ENCODE measurements at places on chromosomes 3 and 15.
A peak's percentile ranks its signal among the peaks of the same experiment; 100 is the strongest.

- DNase-seq = no peak
Observed at GRCh38 chr3:158355623-158356588, 215.1 kb upstream of the MLF1 start.

DNA sequence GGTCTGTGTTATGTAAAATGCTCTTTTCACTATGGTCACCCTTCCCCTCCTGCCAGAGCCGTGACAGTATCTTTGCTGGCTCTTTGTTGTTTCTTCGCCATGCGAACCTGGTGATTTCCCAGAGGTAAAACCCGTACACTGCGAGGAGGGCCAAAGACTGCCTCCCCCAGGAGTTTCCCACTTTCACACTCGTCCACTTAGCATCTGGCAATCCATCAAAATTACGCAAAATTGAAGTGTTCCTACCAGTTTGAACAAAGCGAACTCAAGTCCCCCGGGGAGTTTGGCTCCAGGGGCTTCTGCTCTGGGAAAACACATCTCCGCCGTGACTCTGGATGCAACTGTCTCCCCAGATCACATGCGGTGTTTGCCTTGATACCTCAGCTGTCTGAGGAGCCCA, 239.9 kb downstream of the FAM43A start:
- DNase-seq = no peak

DNA sequence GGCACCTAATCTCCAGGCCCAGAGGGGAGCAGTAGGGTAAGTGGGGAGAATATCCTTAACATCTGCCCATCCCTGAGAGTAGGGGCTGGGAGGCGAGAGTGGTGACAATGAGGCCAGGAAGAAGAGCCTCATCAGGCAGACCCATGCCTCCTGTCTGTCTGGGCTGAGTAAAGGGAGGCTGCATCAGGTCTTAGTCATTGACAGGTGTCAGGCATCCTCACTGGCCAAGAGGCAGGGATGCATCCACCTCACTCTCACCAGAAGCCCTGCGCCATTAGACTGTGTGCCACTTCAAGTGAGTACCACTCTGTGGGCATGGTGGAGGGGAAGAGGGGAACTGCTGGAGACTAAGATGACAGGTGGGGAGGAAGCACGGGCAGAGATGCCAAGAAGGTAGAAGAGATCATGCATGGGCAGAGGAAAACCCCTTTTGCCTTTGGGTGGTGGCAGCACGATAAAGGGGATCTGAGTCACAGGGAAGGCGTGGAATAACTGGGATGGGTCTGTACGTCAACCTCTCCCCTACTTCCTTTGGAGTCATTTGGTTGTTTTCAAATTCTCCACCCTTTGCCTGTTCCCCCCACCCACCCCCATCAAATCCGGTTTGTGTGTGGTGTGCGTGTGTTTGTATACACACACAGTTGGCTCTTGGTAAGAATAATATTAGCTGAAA, 14.1 kb downstream of the ANAPC13 start:
- no peak for DNase-seq

DNA sequence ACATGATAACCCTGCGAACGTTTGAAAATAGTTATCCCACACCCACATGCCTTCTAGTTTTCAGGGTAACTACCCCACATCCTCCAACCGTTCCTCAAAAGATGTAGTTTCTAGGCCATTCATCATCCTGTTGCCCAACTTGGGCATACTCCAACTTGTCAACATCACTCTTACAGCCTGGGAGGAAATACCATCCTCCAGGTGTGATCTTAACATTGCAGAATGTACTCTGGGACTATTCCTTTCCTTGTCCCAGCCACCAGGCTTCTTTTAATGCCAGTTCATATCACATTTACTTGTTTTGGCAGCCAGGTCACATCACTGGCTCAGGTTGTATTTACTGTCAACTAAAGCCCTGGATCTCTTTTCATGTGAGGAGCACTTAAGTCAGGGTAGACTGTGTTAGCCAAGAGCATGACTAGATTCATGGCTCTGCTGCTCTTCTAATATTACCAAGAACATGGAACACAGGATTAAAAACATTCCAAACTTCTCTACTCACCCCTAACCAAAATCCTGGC, 4.0 kb upstream of the DENND6A start:
- DNase-seq = no peak

- DNase-seq = no peak
Observed at GRCh38 chr3:122301063-122301462, 24.0 kb upstream of the CSTA start.

GRCh38 chr3:167287308-167287707, 92.8 kb downstream of the ZBBX start:
- DNase-seq = no peak

DNA sequence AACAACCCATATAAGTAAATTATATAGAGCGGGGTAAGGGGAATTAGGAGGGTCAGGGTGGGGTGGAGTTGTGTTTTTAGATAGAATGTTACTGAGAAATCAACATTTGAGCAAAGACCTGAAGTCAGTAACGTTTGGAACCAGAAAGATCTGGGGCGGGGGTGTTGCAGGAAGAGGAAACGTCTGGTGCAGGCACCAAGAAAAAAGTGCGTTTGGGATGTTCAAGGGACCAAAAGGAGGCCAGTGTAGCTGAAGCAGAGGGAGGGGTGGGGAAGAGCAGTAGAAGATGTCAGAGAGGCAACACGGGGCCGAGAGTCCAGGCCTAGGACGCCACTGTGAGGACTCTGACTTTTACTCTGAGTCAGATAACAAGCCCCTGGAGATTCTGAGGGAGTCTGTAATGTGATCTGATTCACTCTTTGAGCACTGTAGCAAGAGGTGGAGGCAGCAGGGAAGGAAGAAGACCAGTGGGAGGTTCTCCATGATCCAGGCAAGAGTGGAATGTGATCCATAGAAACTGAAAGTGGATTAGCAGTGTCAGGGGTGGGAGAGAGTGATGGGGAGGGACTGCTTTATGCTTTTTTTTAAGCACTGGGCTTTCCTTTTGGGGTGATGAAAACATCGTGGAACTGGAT, 179.3 kb upstream of the CHRM5 start:
- DNase-seq = no peak

GRCh38 chr3:196321162-196321561, 3.1 kb upstream of the DYNLT2B start:
- DNase-seq = no peak

DNA sequence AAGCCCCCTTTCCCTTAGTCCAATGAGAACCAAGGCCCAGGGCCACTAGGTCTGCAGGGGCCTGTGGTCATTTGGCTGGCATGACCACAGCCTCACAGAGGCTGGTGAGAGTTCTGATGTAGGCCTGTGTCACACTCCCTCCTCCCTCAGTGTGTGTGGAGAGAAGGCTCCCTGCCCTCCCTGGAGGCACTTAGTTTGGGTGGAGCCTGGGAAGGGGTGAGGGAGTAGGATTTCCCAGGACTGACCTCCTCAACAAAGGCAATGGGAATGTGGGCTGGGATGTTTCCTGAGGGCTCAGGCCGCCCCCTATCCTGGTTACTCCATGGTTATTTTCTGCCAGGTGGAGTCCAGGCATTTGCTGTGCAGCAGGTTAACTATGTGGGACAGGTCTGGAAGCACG, 7.6 kb downstream of the TEX264 start:
- DNase-seq = no peak

DNA sequence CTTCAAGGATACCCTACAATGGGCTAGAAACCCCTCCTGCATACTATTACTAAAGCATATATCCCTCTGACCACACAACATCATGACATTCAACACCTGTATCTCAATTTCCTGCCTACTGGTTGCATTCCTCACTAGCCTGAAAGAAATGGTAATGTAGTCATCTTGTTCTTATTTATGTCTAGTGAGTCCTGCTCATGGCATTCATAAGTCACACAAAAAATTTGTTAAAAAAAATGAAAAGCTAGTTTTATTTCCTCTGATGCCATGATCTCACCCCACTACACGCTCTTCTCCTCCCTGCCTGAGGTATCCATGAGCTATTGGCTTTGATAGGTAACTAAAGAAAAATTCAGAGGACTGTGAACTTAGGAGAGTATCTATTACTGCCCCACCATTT, 284.5 kb downstream of the ZNF385D start:
- no peak for DNase-seq

DNA sequence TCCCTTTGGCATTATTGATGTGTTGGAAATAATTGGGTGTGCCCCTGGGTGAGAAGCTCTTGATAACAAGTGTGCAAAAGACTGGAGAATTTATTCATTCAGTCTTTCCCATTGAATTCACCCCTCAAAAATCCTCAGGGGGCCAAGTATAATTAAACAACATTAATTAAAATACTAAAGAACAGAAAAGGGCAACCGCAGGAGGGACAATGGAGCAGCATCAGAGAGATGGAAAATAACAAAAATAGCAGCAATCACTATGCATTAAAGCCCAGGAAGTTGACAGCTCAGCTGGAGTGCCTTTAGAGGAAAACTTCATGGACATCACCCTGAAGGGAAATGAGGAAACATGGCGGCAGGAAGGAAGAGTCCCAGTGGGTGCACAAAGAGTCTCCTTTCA, 227.6 kb downstream of the MINAR1 start:
- no peak for DNase-seq

GRCh38 chr3:134311693-134312071, 61.0 kb upstream of the RYK start:
- no peak for DNase-seq

DNA sequence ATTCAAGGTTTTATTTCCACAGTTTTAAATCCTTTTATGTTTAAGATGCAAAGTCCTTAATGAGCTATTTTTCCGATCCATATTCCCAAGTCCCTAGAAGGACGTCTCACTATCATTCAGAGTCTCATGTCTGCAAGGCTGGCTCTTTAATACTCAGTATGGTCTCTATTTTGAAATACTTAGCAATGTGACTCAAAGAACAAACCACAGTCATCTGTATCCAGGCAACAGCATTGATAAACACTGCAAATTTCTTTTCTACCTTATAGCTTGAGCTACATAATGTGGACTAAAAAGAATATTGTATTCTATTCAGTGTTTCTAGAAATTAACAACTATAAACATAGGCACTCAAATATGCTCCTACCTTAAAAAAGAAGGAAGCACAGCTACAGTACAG, 588.3 kb upstream of the NAALADL2 start:
- DNase-seq = no peak

DNA sequence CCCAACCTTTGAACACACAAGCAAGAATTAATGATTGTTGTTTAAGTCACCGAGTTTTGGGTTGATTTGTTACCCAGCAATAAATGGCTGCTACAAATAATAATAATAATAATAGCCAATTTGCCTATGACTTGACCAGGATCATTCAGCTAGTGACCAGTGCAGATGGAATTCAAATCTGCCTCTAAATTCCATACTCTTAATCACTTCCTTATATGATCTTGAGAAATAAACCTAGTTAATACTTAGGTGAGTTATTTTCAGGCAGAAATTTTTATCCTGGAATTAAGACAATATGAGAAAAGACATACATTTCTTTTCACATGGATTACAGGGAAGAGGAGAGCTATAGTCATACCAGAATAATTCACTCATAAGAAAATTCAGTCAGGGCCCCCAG, 116.0 kb upstream of the GALNT15 start:
- no peak for DNase-seq

DNA sequence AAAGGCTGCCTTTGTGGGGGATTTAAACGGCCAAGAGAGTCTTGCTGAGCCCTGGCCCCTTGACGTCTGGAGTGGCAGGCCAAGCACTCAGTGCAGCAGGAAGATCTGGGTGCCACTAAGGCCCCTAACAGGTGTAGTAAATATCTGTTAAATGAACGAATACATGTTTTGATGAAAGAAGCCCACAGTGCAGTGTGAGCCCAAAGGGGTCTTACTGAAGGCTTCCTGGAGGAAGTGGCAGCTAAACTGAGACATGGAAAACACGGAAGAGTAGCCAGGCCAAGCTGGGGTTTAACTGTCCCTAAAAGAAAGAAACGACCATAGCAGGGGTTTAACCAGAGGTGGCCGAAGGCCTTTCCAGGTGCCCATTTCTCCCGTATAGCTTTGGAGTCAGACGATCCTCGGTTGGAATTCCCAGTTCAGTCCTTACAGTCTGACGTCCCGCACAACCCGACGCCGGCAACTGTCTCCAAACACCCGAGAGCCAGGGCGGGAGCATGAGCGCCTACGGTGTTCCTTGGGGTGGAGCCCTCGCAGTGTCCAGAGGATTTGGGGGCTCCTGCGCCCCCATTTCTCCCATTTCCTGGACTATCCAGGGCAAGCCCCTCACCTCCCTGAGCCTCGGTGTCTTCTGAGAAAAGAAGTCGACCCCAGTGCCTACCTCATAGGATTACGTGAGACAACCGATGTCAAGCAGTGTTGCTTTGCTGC, 910 bp upstream of the ABHD6 start:
- no peak for DNase-seq

- no peak for DNase-seq
Observed at GRCh38 chr3:184459355-184459754, 79.5 kb downstream of the CHRD start.

DNA sequence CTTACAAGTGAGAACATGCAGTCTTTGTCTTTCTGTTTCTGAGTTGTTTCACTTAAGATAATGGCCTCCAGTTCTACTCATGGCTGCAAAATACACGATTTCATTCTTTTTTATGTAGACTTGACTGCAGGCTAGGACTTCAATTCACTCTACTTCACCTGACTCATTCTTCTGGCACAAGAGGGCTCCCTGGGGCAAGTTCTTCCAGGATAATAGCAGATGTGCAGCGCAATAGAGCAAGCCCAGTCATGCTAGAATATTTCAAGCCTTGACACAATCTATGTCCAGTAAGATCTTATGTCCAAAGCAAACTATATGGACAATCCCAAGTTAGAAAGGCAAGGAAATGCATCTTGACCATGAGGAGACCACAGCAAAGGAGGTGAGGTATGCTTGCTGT, 211.7 kb upstream of the GADL1 start:
- no peak for DNase-seq

- DNase-seq = no peak
Observed at GRCh38 chr3:877001-877400, 215.8 kb upstream of the CNTN6 start.

DNA sequence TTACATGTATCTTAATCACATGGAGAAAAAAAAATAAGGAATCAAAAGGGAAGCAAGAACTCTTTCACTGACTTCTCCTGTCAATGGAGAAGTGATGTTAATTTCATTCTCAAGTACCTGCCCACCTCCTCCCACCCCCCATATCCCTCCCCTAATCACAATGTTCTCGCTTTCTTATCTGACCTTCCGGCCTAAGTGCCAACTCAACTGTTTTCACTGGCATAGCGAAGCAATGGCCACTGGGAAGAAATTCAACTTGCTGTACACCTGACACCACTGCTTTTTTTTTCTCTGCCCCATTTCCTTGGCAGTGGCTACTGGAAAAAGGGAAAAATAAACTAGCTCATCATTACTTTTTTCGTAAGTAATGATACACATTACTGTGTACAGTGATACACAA, 3.8 kb downstream of the SGO1 start:
- no peak for DNase-seq

DNA sequence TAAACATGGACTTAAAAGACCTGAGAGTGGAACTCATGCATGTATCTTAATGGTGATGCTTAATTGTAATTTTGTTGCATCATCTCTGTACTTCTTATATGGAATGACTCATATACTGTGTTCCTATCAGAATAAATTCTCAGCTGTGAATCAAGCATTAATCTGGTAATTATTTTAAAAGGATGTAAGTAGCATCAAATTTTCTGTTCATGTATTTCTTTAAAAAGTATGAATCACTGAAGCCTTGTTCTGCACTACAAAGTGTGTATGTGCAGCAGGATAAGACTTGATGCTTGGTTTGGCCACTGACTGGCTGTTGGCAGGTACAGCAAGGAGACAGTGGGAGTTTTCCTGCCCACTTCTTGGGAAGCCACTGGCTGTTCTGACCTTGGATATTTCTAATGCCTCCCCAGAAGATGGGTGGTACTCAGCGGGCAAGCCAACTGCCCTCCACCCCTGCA, 123.9 kb downstream of the ANO10 start:
- DNase-seq = no peak

GRCh38 chr15:69475769-69476358, 23.2 kb downstream of the RPLP1 start:
- DNase-seq = peak; percentile 62

- DNase-seq = no peak
Observed at GRCh38 chr15:21268436-21268940, 171.8 kb downstream of the POTEB3 start.
